ENCODE measurements at places on chromosomes 3 and 15.

- no peak for DNase-seq
These were observed 215.2 kb downstream of the ZNF621 start for GRCh38 chr3:40739971-40740370.

DNA sequence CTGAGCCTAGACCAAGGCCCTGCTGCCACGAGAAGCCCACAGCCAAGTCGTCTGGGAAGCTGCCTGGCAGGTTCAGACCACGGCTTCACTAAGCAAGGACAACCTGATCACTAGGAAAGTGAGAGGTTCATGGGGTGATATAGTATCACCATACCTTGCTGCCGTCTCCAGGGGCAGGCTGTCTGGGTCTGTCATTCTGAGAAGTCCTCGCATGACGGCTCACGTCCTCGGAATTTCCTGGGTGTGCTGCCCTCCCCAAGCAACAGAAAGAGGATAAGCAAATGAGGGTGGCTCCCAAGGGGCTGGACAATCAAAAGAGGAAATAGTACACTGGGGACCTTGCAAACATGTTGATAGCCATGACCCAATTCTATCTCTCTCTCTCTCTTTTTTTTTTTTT is 207.4 kb upstream of the IGF1R start:
- DNase-seq = no peak

DNA sequence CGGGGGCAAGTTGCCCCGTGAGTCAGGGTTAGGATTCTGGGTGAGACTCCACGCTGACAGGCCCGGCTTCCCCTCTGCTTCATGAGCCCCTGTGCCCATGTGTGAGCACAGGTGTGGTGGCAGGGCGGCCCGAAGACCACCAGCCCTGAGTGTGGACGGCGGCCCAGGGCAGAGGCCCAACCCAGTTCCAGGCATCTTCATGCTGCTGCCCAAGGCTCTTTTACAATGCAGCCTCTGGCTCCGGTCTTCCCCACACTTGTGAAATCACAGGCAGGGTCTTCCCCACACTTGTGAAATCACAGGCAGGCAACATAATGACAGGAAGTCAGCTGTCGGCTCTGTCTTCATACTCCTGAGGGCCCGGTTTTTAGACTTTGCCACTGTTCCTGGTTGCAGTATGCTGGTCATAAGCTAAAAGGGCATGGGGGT is 78.8 kb downstream of the AAGAB start:
- peak; percentile 21 for DNase-seq

DNA sequence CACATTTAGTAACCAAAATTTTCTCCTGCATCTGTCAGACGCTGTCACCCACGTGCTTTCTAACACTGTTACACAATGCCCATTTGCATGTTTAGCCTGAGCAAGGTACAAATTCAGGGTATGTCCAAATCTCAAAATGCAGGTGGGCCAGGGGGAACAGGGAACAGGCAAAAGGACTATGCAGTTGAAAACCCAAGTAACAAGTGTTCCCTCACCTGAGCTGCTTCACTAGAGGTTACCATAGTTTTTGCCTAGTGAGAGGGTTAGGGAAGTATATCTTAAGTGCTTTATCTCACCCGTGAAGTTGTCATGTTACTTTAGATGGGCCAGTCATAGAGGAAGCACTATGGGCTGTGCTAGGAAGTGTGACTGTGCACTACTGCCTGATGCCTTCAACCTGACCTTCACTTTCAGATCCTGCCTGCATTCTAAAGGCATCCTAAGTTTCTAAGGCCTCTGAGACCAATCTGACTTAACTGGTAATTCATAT is 6.0 kb upstream of the TMEM87A start:
- DNase-seq = no peak

- DNase-seq = no peak
These were observed 68.4 kb downstream of the HERC1 start for GRCh38 chr15:63765338-63765737.

- no peak for DNase-seq
These were observed 30.7 kb downstream of the SLC6A6 start for GRCh38 chr3:14433106-14433505.

DNA sequence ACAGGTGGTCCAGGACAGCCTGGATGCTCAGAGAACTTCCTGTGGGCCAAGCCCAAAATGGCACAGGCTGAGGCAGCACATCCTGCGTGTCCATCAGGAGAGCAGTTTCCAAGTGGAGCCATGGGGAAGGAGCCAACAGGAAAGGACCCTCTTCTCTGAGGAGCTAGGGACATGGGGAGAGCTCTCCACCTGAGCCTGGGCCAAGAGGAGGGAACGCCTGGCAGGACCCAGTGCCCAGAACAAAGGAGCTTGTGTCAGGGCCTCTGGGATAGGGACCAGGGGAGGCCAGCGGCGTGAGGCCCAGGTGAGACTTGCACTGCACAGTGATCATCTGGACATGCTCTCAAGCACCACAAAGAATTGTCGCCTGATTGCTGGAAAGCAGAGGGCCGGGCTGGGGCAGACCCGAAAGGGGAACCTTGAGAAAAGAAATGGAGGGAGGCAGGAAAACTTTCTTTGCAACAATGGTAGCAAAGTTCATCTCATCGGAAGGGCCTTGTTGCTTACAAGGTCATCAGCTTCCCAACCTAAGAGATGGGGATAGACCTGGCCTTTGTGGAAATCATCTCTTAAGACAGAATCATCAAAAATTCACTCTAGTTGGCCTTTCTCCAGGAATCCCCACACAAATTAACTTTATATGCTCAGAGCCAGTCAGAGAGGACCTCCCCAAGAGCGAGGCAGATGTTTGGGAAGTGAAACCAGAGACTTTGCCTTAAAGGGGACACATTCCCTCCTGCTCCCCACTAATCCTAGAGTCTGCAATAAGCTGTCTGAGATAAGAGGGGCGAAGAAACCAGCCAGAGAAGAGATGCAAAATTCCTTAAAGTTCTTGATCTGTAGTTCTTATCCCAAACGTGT is 47.7 kb upstream of the HES1 start:
- no peak for DNase-seq

DNA sequence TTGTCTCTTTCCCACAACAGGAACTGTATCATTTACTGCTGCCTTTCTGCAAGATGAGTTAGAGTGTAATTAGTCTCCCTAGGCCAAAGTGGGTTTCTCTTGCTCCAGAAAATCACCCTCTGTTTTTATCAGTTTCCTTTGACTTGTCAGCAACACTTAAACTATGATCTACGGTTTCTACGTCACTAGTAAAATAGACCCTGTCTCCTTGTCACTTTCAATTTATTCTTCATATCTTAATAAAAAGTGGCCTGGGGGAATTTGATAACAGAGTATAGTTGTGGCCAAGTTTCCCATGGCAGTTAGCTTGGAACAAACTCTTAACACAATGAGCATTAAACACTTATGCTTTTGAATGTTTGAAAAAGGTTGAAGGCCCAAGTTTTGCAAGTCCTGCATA is 79.6 kb downstream of the CGNL1 start:
- DNase-seq = no peak

GRCh38 chr3:28089527-28089897 is 151.9 kb upstream of the CMC1 start:
- DNase-seq = no peak

GRCh38 chr15:96514607-96515285 is 184.2 kb downstream of the NR2F2 start:
- no peak for DNase-seq

DNA sequence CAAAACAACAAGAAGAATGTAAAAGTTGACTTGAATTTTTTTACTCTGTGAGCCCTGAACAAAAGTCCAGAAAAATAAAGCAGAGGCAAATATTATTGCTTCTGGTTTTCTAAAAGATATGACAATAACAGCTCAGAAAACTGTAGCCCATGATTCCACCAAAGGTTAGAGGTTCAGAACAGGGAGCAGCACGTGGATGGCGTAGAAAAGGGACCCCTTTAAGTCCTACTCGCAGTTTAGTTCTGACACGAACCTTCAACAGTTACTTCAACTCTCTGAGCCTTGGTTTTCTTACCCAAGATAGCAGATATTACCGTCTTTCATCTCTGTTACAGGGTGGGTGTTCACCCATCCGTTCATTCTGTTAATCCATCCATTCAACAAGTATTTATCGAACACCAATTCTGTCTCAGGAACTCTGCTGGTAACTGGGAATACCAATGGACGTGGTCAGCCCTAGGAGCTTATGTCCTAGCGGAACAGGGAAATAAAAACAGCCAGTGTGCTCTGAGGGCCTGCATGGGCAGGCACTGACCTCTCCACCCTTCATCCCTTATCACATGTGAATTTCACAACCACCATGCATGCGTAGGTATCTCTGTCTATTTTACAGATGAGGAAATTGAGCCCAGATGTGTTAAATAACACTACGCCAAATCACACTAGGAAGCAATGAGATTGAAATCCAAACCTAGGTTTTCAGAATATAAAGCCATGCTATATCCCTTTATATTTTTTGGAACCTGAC is 274.2 kb upstream of the ICE2 start:
- no peak for DNase-seq

GRCh38 chr3:88180398-88180999 is 30.7 kb downstream of the C3orf38 start:
- DNase-seq = no peak

Measured in stimulated activated CD4-positive, alpha-beta T cell treated with anti-CD3 and anti-CD28 coated beads, Interleukin-15, amount 100 ng/mL, for 48 hours (primary cell).